Mesenteric fat pad (tissue), 1 donor: ENCODE measurements at places on chromosomes 1 and 21. TPM values are rescaled to one million over a fixed set of nuclear protein-coding genes. Genes with fewer than 3 reads are reported as not detected.

GRCh38 chr1:227951624-227952373 is 4.1 kb upstream of the WNT9A start:
- DNase-seq, result peak; percentile 72

DNA sequence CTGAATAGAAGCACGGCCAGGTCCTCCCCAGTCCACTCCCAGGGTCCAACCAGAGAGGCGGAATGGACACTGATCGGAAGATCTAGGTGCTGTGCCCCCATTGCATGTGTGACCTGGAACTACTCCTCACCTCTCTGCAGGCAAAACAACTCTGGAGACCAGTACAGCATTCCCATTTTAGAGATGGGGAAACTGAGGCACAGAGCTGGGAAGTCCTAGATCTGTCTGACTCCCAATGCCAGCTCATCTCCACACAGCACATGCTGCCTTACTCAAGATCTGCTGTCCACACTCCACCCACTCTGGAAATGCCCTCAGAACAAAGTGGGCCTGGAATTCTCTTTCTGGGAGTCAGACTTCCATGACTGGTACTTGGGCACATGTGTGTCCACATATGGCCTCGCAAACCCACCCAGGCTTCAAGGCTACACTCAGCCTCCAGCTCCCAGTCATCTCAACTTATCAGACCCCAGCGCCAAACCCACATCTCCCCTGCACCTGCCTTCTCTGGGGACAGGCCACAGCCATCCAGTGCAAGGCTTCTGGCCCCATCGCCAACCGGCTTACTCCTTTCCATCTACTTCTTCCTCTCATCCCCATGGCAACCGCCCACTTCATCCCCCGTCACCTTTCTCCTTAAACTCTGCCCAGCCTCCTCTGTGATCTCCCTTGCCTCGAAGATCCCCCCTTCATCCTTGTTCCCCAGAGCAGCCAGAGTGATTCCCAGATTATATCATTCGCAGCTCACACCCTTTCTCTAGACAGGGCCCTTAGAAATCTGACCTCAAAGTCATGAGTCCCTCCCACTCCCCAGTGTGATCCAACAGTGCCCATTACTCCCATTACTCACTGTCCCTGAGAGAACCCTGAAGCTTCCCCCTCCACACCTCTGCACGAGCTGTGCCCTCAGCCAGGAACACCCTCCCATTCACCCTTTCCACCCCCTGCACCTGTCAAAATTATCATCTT is 2.7 kb downstream of the COL8A2 start:
- no peak for DNase-seq

- no peak for DNase-seq
Observed at GRCh38 chr1:218433744-218434143, 88.6 kb downstream of the TGFB2 start.

- no peak for DNase-seq
Observed at GRCh38 chr1:37691497-37692077, 729 bp upstream of the CDCA8 start.

DNA sequence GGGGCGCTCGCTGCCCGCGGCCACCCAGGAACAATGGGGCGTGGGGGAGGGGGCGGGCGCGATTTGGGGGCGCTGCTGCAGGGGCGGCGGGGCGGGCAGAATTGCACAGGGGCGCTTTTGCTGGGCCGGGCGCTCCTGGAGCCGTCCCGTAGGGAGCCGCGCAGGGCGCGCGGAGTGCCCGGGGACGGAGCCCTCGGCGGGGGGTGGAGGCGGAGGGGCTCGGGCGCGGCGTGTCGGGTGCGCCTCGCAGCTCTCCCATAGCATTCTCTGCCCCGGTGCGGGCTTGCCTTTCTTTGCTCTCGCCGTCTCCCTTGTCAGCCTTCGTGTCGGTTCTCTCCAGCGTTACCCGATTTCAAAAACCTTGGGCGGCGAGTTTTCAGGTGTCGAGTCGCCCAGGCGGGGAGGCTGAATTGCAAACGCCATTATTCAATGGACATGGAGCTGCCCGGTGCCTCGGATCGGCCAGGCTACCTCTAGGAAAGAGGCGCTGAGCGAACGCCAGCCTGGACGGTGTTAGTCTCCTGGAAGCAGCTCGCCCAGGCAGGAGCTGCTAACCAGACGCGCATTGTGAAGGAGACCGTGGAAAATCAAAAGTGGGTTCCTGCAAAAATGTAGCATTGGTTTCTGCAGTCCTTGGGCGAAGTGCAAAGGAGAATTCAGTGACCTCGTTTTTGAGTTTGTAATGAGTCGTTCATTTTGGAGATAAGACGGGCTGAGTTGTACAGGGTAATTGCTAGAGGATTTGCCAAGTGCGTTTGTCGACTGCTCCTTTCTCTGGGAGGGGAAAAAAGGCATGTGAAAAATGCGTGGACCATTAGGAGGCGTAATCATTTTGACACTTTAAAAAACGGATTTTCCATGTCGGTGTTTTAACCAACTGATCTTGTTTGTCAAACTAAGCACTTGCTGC is 626 bp downstream of the CXADR start:
- DNase-seq, result no peak

- no peak for DNase-seq
Observed at GRCh38 chr1:107124694-107125093, 16.1 kb upstream of the NTNG1 start.

GRCh38 chr1:1563688-1564087 is 11.0 kb downstream of the SSU72 start:
- DNase-seq, result no peak

DNA sequence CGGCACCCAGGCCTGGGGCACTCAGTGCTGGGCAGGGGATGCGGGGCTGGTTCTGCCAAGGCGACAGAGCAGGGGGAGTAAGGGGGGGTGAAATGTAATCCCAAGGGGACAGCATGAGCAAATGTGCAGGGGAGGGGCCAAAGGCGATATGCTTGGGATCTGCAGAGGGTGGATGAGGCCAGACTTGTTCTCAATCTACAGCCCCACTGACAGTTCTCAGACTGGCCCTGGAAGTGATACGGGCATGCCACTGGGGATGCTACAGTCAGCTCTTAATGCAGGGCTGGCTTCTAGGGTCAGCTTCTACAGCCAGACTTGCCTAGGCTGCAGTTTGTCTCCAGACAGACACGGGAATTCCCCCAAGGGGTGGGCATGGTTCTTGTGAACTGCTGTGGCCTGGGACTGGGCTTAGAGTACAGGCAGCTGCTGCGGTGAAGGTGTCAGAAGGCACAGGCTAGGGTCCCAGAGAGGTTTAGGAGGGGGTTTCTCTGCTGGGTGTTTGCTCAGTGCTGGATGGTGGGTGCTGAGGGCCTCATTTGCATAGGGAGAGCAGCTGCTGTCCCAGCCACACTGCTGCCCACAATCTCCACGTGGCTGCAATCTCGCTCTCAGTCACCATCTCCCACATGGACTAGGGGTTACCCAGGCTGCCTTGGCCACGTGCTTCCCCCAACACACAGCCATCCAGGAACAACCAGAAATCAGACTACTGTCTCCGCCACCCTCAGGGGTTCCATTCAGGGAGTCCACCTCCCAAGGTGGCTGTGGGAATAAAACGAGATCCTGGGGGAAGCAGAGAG is 190.1 kb downstream of the HIVEP3 start:
- no peak for DNase-seq

Gene HEYL
- 9.4 TPM for total RNA-seq

DNA sequence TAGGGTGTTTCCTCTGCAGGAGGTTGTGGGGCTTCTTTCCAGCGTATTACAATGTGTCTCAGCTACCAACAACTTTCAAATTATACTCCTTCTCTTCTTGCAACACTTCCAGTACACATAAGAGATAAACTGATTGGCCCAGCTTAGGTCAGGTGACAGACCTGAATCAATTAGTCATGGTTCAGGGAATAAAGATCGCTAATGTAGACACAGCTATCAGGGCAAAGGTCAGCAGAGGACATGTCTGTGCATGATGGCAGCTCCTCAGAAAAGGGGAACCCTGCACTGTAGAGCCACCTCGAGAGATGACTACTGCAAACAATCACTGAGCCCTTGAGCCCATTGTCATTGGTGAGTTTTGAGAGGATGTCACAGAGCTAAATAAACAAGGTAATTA is 36.8 kb upstream of the PKN2 start:
- DNase-seq, result no peak

GRCh38 chr1:15244813-15245212 is 2.2 kb upstream of the FHAD1 start:
- peak; percentile 51 for DNase-seq

DNA sequence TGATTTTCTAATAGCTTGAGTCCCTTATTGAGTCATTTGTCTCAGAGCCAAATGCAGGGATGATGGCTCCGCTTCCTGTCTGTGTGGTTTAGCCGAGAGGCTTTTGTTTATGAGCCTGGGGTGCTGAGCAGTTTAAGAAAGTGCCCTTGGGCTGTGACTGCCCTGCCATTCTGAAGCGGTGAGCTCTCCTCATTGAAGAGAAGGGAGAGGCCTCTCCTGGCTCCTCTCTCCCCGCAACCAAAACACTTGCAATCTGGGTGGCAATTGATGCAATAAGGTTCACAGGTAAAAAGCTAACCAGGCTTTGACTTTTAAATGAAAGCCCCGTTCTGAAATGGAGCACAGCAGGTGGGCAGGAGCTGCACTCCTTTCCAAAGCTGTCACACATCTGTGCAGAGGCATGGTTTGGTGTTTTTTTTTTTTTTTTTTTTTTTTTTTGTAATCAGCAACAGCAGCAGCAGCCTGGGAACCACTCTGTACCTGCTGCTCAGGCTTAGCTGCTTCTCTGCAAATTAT is 403.7 kb downstream of the SIPA1L2 start:
- DNase-seq, result no peak

GRCh38 chr1:34444516-34444915 is 267.8 kb downstream of the C1orf94 start:
- DNase-seq, result no peak

DNA sequence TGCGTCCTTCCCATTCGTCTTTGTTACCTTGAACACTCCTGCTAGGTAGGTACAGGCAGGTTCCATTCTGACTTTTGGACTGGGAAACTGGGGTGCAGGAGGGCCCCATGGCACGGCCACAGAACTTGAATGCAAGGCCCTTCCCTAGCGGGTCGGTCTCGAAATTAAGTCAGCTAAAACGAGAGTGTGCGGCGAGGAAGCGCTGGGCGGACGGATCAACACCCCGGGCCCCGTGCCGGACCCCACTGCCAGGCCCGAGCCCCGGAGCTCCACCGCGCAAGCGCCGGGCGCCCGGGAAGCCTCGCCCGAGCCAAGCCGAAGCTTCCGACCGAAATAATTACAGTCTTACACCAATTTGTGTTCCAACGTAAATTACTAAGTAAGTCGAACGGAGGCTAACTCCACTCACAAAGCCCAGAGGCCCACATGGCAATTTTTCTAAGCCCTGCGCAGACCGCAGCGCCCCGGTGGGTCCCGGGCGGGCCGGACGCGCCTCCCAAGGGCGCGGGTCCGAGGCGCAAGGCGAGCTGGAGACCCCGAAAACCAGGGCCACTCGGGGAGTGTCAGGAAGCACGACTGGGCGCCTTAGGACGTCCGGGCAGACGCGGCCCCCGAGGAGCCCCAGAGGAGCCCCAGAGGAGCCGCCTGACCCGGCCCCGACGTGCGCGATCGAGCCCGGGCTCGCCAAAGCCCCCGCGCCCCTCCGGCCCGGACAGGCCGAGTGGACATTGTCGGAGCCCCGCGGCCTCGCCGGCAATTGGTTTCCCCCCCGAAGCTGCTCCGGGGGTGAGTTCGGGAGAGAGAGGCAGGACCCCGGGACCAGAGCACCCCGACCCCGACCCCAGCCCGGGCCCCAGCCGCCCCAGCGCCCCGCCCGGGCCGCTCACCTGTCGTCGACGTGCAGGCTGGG is 624 bp downstream of the RIPK4 start:
- no peak for DNase-seq

DNA sequence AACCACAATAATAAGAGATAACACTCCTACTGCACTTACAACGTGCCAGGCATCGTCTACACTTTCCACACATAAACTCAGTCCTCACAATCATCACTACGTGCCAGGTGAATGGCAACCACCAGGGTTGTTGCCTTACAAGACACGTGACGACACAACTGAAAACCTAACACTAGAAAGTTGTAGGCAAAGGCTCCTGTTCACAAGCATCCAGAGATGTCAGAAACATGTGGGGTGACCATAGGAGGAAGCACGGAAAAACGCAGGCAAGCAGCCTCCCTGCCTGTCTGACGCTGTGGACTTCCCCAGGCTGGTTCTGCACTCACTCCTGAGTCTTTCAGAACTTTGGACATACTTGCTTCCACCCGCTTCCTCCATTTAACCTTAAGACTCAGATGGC is 7.0 kb downstream of the CAPZB start:
- no peak for DNase-seq

- no peak for DNase-seq
Observed at GRCh38 chr1:181251713-181252075, 163.2 kb downstream of the IER5 start.

GRCh38 chr1:77950873-77951272 is 28.0 kb downstream of the FUBP1 start:
- DNase-seq, result no peak

Gene SCP2
- total RNA-seq, result 153 TPM

DNA sequence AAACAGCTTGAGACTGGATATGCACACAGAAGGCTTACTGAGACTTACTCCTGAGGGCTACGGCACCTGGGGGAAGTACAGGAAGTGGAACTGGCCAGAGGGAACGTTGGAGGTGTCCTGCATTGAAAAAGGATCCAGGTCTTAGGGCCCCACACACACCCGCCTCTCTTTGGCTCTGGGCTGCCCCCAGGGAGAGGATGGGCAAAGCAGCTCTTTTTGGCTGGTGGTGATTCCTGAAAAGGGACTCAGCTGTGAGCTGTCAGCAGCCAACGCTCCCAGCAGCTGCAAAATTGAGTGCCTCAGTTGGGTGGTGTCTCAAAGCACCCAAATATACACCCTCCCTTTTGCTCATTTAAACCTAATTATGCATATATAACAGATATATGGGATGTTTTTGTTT is 213.2 kb downstream of the TNR start:
- DNase-seq, result no peak

GRCh38 chr1:198400063-198400462 is 140.4 kb downstream of the ATP6V1G3 start:
- DNase-seq, result no peak

DNA sequence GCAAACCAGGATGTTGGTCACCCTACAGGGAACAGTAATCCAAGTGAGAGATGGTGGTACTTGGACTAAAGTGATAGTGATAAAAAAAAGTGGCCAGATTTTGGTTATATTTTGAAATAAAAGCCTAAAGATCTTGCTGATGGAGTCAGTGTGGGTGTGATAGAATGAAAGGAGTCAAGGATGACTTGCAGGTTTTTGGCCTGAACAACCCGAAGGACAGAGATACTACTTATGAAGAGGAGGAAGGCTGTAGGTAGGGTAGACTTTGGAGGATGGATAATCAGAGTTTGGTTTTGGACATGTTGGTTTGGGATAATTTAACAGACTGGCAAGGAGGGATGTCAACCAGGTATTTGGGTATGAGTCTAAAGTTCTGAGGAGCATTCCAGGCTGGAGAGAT is 1.5 kb upstream of the TEX38 start:
- DNase-seq, result no peak

Gene OR10J4
- total RNA-seq, result not detected
